ENCODE measurements at places on chromosomes 2 and 18. TPM values are rescaled to one million over a fixed set of nuclear protein-coding genes. Genes with fewer than 3 reads are reported as not detected.

GRCh38 chr2:27551514-27551913 lies 31.3 kb upstream of the ZNF512 start:
- no peaks in the 10 kb centered on the region for H3K36me3 ChIP-seq
- H3K27ac ChIP-seq = no peak overlapping the region
- DNase-seq = no peak
- no peak overlapping the region for H3K4me3 ChIP-seq
- no peaks in the 10 kb centered on the region for H3K27me3 ChIP-seq
- H3K4me1 ChIP-seq = no peaks in the 10 kb centered on the region

DNA sequence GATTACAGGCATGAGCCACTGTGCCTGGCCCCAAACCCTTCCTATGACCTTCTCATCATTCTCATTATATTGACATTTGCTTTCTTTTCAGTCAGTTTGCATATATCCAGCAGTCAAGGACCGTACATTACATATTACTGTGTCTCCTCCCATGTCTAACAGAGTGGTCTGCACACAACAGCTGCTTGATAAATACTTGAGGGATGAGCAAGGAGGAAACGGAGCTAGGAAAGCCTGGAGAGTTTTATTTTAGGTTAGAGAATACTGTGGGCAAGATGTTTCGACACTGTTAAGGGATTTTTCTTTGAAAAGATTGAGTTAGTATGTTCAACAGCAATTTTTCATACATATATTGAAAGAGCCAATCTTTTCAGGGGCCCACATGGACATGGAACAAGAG lies 76.2 kb upstream of the CHRNA1 start:
- H3K36me3 ChIP-seq = no peaks in the 10 kb centered on the region
- H3K4me3 ChIP-seq = no peak overlapping the region
- H3K4me1 ChIP-seq = no peaks in the 10 kb centered on the region
- no peaks in the 10 kb centered on the region for H3K27me3 ChIP-seq

DNA sequence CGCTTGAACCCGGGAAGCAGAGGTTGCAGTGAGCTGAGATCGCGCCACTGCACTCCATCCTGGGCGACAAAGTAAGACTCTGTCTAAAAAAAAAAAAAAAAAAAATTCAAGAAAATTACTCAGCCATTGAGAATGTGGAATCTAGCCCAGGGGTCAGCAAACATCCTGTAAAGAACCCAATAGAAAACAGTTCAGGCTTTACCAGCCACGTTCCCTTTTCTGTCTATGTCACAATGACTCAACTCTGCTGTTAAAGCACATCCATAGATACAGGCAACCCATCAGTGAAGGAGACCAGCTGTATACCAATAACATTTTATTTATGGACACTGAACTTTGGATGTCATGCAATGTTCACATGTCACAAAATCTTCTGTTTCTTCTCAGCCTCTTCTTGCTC lies 435.6 kb upstream of the GYPC start:
- H3K4me1 ChIP-seq = no peaks in the 10 kb centered on the region
- no peaks in the 10 kb centered on the region for H3K27me3 ChIP-seq
- no peak overlapping the region for H3K27ac ChIP-seq

- no peaks in the 10 kb centered on the region for H3K27me3 ChIP-seq
- no peak for DNase-seq
Measured at GRCh38 chr2:16179701-16180416, 239.5 kb downstream of the MYCN start.

DNA sequence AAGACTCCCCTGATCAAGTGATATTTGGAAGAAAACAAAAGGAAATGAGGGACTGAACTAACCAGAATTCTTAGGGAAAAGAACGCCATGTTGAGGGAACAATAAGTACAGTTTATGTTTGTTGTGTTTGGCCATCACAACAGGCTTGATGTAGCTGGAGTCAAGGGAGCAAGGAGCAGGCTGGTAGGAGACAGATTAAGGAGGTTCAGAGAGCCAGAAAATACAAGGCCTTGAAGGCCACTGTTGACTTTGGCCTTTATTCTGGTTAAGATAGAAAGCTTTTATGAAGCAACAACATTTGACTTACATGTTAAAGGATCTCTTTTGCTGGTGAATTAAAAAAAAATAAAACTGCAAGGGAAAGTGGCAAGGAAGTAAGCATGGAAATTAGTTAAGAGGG lies 754.1 kb upstream of the SLC8A1 start:
- H3K4me1 ChIP-seq = peaks cover 4% of the 10 kb centered on the region
- H3K4me3 ChIP-seq = no peak overlapping the region
- H3K36me3 ChIP-seq = no peaks in the 10 kb centered on the region
- H3K27me3 ChIP-seq = no peaks in the 10 kb centered on the region
- DNase-seq = no peak

DNA sequence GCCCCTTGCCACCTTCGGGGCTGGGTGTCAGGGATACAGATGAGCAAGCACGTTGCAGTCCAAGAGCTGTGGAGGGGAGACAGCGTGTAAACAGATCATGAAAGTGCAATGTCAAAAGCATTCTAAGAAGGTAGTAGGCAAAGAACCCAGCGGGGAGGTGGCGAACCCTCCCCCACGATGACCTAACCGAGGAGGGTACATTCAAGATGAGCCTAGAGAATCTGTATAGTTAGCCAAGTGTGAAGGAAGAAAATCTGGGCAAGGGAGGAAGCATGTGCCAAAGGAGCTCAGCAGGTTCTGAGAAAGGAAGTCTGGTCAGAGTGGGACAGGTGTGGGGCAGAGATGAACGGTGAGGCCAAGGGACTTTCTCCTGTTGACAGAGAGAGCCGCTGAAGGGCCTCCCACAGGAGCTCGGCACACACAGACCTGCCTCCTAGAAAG lies 106.9 kb downstream of the SP3 start:
- H3K27ac ChIP-seq = no peak overlapping the region
- DNase-seq = no peak
- H3K4me3 ChIP-seq = no peak overlapping the region
- no peaks in the 10 kb centered on the region for H3K27me3 ChIP-seq
- no peaks in the 10 kb centered on the region for H3K36me3 ChIP-seq
- H3K4me1 ChIP-seq = peaks cover 15% of the 10 kb centered on the region

DNA sequence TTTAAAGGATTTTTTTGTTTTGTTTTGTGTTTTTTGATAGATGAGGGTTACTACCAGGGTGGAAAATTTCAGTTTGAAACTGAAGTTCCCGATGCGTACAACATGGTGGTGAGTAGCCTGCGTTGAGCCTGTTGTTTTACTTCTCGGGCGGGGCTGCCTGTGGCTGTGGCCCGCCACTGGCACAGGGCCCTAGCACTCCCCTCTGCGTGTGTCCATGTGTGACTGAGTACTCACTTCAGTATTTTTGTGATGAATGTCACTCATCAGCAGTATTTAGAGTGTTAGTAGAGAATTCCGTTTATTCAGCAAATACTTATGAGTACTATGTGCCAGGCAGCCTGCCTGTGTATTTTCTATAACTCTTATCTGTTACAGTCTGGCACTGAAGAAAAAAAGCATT lies 44.3 kb upstream of the SCLY start:
- no peaks in the 10 kb centered on the region for H3K4me1 ChIP-seq
- H3K27ac ChIP-seq = no peak overlapping the region
- H3K36me3 ChIP-seq = no peaks in the 10 kb centered on the region
- no peaks in the 10 kb centered on the region for H3K27me3 ChIP-seq
- no peak overlapping the region for H3K4me3 ChIP-seq

The PRSS56 gene
- not detected for total RNA-seq

The TMEM247 gene
- total RNA-seq = not detected

The IL37 gene
- total RNA-seq = not detected

The POTEJ gene
- not detected for total RNA-seq

The ARHGAP28 gene
- total RNA-seq = 0.85 TPM

The TMEFF2 gene
- not detected for total RNA-seq

Measured in ascending aorta (tissue), 2 donors.